A172 (cell line): ENCODE measurements at places on chromosomes 2 and 18.

- DNase-seq = no peak
These were observed 68.6 kb upstream of the LPIN2 start for GRCh38 chr18:3081584-3081991.

DNA sequence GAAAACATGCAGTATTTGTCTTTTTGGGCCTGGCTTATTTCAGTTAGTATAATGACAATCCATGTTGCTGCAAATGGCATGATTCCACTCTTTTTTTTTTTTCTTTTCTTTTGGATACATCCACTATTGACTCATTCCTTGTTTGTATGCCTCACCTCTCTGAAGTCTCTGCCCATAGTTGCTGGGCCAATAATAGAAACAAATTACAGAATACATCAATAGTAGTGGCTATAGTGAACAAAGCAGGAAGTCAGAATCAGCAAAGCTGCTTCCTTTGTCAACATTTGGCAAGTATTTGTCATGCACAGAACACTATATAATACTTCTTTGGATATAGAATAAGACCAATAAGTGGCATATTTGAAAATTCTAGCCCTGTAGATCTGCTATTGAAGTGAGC, 609.7 kb downstream of the STK39 start:
- no peak for DNase-seq

GRCh38 chr2:232132181-232132580, 170.7 kb downstream of the DIS3L2 start:
- DNase-seq = no peak

DNA sequence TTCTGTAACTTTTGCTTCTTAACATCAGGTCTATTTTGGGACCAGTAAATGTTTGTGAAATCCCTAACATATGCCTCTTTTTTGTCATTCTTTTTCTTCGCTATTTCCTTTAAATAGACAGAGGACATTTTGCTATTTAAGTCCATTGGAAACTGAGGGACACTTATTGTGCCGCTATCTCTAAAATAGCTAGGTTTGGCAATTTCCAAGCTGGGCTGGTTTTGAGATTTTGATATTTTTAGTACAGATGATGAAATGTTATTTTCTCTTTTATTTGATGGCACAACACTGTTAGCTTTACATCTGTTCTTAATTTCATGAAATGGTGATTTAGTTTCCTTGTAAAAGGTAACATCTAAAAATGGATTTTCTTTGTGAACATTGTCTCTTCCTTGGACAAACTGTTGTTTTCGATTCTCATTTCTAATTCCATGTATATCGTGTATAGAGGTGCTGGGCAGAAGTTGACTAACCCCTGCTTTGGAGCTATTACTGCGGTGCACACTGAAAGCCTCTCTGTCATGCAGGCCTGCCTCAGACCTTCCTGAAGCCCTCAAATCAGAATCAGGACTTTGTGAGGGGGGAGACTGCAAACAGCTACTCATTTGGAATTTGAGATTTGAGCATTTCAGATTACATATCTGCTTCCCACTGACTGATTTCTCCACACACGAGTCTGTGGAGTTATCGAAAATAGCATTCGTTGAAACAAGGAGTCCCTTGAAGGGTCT, 594 bp downstream of the RAD51AP2 start:
- DNase-seq = no peak

GRCh38 chr2:158457092-158457825, 507 bp downstream of the PKP4 start:
- peak; percentile 33 for DNase-seq

- DNase-seq = peak; percentile 0
These were observed 420 bp downstream of the PIGN start for GRCh38 chr18:62186499-62186773.

DNA sequence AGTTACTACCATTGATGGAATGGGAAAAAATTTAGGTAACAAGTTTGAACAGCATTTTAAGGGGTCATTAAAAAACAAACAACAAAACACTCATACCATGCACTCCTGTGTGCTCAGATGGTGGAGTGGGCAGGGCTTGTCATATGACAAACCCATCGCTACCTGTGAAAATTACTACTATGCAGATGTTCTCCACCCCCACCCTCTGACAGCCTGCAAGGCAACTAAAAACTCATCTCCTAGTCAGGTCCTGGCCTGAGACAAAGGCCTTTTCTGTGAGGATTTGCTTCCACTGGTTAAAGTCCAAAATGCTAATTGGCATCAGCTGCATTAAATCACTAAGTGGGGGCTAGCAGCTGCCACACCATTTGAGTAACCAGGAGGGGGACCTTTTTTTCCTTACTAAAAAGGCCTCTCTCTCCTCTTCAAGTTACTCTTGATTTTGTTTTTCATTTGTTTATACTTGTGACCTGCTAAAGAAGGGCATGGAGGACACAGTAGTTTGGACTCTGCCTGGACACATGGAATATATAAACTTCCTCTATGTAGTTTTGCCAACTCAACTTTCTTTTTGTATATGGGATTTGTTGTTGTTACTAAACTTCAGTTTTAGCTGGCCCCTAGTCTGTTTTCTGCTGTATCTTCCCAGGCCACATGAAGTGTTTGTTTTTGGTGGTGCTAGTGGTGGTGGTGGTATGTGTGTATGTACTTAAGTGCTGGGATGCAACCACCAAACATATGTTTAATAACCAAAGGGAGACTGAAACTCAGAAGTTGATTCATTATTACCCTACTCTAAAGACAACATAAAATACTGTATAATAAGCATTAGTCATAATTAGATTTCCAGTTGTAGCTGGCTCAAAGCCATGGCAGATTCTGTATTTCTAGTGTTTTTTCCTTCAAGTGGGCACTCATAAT, 121.3 kb downstream of the MAP4K4 start:
- no peak for DNase-seq

DNA sequence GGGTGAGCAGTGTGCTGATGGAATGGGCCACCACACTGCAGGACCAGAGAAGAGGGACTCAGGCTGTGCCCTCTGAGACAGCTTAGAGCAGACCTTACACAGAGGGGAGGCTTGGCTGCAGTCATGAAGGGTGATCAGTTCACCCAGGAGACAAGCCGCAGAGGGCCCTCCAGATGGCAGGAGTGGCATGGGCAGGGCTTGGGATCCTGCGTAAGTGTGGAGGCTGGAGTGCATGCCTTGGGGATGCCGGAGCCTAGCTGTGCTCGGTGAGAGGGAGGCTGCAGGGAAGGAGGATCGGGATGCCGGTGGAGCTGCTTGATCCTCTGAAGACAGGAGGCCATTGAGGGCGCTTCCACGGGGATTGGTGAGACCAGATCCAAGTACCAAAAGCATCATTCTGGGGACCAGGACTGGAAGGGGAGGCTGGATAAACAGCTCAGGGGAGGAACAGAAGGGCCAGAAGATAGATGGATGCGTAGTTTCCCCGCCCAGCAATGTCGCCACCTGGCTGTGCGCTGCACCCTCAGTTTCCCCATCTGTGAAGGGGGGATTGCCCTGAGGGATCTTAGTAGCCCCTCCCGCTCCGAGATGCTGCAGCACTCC, 163.4 kb downstream of the INHBB start:
- no peak for DNase-seq

GRCh38 chr2:170369894-170370293, 191.9 kb downstream of the MYO3B start:
- DNase-seq = peak; percentile 34

GRCh38 chr2:128304715-128305554, 13.7 kb downstream of the HS6ST1 start:
- DNase-seq = peak; percentile 87

DNA sequence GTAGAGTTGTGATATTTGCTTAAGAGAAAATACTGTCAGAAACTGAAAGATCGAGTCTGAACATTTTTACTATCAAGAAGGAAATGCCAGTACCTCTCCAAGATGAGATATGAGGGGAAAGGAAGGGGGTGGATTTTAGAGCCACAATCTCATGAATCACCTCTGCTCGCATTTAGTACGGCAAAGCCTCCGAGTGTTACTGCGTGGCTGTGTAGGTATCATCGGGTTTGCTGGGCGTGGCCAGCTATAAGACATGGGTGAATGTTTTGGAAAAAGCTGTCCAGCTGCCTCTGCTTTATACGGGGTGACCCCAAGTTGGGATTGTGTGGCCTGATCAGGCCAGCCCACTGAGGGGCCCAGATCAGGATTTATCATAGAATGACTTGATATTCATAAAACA, 826.4 kb downstream of the SOCS6 start:
- DNase-seq = peak; percentile 38

DNA sequence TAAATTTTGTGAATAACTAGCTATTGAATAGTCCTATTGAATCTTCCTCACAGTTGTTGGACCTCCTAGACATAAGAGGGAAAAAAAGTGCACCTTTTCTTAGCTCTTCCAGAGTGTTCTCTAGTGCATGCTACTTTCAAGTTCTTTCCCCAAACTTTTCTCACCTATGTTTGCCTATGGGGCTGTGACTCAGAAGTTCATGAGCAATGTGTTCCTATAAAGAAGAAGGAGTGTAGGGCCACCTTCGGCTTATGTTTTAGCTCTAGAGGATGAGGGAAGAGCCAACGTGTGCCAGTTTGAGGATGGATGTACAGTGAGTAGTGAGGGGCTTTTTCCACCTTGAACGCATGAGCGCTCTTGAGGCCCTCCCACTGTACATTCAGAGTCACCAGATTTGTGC, 27.0 kb upstream of the HNMT start:
- DNase-seq = no peak

DNA sequence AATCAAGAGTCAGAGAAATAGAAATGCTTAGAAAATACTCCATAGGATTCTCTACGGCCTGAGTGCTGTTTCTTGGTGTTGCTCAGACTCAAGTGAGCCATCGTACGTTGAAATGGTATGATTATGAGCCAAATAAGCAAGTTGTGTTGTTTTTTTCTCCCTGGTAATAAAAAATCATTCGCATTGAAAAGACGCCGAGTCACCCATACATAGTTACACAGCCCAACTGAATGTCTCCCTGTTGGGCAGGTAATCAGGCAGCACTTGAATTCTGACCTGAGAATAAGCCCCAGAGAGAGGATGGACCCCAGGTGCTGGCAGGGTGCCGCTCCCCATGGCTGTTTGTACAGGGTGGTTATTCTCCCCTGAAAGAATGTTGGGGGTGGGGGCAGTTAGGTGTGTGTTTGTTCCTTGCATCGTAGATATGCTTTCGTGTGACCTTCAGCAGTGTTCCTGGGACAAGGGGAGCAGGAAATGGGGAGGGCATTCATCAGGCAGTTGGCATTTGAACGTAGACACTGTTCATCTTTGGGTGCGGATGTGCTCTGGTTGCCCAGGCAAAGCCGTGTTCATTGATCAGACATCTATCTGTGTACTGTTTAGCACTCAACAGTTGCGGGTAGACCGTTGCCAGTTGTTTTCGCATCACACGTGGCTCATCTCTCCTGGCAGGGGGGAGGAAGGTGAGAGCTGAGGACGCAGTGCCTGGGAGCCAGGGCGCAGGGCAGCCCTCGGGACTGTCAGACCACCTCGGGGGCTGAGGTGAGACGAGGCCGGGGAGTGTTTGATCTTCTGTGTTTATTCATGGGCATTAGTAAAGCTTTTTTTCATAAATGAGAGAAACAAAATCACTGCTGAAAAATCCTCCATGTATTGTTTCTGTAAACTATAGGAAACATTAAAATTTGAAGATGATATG, 27.3 kb downstream of the MTCL1 start:
- DNase-seq = no peak

DNA sequence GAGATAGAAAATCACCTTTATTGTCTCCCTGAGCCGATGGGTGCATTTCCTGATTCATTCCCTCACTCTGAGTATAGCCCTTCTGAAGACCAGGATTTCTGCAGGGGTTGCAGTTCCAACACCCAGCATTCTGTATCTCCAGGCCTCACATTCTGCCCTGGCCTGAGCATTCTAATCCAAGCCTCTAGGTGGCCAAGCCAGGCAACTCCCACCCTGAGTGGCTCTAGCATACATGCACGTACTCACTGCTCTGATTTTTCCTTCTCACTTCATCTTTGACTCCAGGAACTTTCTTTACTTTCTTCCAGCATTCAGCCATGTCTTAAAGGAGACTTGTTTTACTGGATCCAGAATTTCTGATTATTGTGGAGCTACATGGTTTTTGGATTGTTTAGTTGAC, 100.7 kb upstream of the STK39 start:
- no peak for DNase-seq

DNA sequence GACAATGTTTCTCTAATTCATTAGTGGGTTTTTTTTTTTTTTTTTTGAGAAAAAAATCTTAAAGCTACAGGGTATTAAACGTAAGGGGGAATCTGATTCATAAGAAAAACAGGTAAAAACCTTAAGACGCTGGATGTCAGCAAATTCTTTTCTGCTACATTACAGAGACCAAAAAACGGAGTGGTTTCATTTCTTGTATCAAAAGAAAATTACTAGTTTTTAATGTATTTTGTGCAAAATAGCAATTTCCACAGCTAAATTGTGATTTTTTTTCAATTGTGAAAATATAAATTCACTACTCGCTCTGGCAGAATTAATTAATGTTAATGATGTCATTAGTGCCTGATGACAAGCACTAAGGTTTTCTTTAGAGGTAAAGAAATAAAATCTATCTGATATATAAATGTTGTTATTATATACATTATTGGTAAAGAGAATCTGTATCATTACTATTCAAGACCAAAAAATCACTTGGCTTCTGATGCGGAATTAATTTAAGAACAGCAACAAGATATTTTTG, 9.9 kb downstream of the OTX1 start:
- no peak for DNase-seq

DNA sequence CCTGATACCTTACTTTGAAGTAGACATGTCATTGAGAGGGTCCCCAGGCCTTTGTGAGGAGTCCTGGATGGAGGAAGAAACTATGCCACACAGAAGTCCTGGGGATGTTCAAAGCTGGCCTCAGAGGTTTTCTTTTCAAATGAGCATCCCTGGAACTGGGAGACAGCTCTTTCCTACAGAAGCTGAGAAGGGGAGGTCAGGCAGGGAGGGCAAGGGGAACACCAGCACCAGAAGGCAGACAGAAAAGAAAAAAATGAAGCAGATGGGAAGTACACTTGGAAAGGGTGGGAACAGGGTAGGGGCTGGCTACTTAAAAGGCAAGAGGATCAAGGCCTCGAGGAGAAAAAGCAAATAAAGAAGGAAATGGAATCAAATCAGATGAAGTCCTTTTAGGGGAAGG, 120.0 kb downstream of the FMNL2 start:
- no peak for DNase-seq

DNA sequence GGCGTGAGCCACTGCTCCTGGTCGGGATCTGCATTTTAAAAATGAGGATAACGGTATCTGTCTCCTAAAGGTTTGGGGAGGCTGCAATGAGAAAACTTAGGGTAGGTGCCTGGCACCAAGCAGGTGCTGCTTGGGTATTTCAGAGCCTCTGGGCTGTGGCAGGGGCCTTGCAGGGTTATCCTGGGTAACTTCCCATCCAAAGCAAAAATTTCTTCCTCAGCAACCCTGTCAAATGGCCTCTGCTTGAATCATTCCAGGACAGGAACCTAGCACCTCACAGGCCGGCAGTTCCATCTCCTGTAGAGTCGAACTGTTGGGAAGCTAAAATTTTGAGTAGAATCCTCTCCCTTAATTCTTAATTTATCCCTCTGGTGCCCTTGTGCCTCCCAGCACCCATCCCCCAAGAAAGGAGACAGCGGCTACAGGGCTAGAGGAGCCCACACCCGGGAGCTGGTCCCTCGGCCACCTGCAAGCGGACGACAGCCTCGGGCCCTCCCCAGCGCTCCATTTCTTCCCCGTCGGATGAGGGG, 868 bp downstream of the CGREF1 start:
- no peak for DNase-seq
